A549 treated with CpdA at 1 μM for 4 hours (cell line): ENCODE measurements at places on chromosomes 13 and 19. TPM values are rescaled to one million over a fixed set of nuclear protein-coding genes. Genes with fewer than 3 reads are reported as not detected.

The ZSCAN4 gene
- total RNA-seq = not detected in 5 replicates

The KCTD4 gene
- not detected in 5 replicates for total RNA-seq

The CACNG6 gene
- total RNA-seq = 9.7 to 13.4 TPM (median 10.8 TPM) in 5 replicates

The FOSB gene
- 13.4 to 19.5 TPM (median 15.8 TPM) in 5 replicates for total RNA-seq

The BEST2 gene
- total RNA-seq = 0.05 to 0.10 TPM (median 0.08 TPM) in 3 of 5 replicates, not detected in the others

The SLC10A2 gene
- not detected in 5 replicates for total RNA-seq

The TEX29 gene
- 0.19 to 0.51 TPM (median 0.20 TPM) in 3 of 5 replicates, not detected in the others for total RNA-seq

The RAP2A gene
- total RNA-seq = 4.7 to 6.2 TPM (median 5.6 TPM) in 5 replicates
